ENCODE measurements at places on chromosomes 1 and 21.
A peak's percentile ranks its signal among the peaks of the same experiment; 100 is the strongest.

GRCh38 chr1:110047463-110047862 is 13.0 kb downstream of the STRIP1 start:
- DNase-seq, result no peak

DNA sequence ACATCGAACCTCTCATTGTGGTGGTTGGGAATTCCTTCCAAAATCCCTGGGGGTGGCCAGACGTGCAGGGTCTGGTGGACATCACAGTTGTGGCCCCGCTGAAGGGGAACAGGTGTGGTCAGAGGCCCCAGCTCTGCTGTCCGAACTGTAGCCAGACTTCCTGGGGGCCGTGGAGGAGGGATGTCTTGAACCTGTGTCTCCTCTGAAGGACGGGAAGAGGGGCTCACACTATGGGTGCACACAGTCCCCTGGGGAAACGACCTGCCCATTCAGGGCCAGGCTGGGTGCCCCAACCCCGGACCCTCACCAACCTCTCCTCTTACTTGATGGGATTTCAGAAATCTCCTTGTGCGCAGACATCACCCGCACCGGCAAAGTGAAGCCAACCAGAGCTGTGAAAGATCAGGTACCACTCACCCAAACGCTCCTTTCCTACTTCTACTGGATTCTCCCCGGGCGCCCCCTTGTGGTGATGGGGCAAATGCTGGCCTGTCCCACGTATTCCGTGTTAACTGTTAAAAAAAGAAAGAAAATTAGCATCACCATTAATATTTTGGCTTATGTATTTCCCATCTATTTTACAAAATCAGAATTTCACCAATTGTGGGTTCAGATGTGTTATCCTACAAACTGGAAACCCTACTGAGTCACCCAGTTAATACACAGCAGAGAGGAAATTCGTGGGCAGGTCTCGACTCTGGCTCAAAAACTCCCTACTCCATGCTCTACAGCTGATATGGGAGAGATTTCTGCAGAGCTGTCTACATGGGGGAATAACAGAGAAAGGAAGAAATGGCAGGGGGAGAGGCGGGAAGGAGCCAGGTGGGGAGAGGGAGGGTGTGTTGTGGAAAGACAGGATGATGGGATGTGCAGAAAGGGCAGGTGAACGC is 28.1 kb downstream of the PADI4 start:
- DNase-seq, result peak; percentile 28

DNA sequence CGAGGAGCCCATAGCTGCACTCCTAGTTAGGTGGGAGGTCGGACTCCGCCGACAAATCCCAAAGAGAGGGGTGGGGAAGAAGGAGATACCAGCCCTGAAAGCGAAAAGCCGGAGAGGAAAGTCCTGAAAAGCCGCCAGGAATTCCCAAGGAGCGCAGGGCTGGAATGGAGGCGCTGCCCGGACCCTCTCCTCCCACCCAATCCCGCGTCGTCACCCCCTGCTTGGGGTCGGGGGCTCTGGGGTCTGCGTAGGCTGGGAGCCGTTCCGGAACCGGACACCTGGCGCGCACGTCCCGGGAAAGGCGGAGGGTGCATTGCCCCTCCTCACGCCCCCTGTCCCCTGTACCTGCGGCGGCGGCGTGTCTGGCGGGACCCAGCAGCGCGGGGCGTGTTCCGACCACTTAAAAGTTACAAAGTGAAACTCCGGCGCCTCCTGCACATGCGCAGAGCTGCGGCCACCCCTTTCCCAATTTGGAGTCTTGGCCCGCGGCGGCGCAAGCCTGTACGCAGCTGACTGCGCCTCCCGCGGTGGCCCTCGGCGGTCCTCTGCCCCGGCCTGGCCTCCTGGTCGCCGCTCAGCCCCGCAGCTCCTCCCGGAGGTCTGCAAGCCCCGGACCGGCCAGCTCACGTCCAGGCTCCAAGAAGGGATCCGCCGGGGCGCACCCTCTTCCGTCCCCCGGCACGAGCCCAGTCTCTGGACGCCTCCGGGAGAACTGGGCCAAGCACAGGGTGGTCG is at the start of gene TMEM63A:
Gene TMEM63A, minus strand, starts transcription at position 422 of the 735 bp plus-strand sequence. CDS start 4,800 bp downstream, outside the sequence.
- peak; percentile 78 for DNase-seq

DNA sequence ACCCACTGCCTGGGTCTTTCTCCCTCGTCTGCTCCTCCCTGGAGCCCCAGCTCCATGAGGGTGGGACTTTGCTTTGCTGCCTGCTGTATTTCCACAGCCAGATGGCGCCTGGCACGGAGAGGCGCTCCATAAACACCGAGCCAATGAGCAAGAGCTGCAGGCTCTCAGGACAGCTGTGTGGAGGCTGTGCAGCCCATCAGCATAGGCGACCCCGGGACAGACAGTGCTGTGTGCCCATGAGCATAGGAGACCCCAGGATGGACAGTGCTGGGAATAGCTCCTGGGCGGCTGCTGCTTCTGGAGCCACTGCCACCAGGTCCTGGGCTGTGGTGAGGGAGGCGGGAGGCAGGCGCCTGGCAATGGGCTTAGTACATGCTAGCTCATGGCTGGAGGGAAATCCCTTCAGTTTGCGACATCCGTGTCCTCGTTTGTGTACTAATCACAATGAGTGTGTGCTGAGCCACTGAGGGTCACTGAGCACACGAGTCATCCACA is 29.2 kb downstream of the CEP104 start:
- no peak for DNase-seq

DNA sequence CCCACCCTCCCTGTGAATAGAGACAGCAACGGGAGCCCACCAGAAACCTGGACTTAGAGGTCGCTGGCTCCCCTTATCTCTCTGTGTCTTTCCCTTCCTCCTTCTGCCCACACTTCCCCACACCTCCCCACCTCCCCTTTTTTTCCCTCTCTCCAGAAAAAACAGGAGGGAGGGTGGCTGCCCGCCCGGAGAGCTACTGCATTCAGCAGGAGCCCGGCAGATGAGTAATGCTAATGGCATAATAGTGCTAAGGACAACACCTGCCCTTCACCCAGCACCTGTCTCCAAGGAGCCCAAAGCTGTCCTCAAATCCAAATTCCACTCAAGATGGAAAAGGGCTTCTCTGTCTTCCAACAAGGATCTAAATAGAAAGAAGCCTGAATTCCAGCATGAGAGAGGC is 11.4 kb upstream of the PRELP start:
- DNase-seq, result no peak

DNA sequence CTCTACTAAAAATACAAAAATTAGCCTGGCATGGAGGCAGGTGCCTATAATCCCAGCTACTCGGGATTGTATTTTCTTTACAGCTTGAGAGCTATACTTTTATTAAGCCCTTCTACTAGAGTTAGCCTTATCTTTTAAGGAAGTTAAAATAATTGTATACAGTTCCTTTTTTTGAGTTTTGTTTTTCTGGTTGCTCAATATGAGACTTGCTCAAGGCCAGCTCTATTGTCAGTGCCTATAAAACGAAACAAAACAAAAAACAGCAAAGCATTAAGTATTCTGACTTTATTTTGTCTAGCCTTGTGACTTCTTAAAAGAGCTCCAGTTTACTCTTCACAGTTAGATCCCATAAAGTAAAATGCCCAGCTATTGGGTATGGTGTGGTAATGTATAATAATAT is 17.2 kb downstream of the PKN2 start:
- no peak for DNase-seq

- DNase-seq, result no peak
These were observed 86.1 kb upstream of the KLHDC7A start for GRCh38 chr1:18394563-18395156.

- DNase-seq, result no peak
These were observed 110.1 kb downstream of the HMGB4 start for GRCh38 chr1:33973799-33974545.

- no peak for DNase-seq
These were observed 106.9 kb downstream of the KCND3 start for GRCh38 chr1:111882559-111882958.

DNA sequence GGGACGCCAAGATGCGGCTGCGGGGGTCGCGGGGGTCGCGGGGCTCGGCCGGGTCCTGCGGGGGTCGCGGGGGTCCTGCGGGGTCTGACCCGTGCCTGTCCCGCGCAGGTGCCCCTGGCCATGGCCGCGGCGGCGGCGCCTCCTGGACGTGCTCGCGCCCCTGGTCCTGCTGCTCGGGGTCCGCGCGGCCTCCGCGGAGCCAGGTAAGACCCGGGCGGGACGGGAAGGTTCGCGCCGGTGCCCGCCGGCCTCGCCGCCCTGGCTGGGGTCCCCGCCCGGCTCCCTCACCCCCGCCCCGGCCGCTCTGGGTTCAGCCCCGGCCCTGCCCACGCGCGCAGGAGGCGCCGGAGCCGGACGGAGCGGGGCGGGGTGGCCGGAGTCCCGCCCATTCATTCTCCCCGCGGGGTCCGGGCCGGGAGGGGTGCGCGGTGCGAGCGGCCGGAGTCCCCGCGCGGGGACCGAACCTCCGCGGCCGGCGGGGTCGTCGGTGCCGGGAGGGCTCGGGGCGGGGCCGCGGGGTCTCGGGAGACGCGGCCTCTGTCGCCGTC is 380 bp downstream of the COL18A1 start:
- no peak for DNase-seq

- DNase-seq, result no peak
These were observed 215.5 kb upstream of the USP25 start for GRCh38 chr21:15514073-15514946.

GRCh38 chr1:6585081-6585722 is 5.4 kb downstream of the ZBTB48 start:
- DNase-seq, result no peak

DNA sequence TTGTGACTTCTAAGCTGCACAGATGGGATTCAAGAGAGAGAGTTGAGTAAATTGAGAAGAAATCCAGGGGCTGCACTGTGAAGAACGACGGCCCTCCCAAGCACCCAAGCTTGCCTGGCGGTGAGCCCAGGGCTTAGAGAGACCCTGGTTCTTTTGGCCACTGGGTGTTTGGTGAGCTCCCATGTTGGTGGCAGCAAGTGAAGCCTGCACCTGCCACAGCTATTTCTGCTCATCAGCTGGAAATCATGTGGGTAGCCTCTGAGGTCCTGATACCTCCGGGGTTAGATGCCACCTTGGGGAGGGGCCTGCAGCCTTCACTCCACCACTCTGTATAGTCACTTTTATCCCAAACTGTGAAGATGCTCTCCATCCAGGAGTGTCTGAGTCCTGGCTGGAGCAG is 6.2 kb upstream of the BTG2 start:
- DNase-seq, result no peak

GRCh38 chr1:10775763-10776162 is 20.7 kb downstream of the CASZ1 start:
- DNase-seq, result no peak

GRCh38 chr1:182561456-182561855 is 27.6 kb downstream of the RNASEL start:
- DNase-seq, result no peak

GRCh38 chr1:20684651-20685050 is 23.5 kb upstream of the DDOST start:
- DNase-seq, result no peak

DNA sequence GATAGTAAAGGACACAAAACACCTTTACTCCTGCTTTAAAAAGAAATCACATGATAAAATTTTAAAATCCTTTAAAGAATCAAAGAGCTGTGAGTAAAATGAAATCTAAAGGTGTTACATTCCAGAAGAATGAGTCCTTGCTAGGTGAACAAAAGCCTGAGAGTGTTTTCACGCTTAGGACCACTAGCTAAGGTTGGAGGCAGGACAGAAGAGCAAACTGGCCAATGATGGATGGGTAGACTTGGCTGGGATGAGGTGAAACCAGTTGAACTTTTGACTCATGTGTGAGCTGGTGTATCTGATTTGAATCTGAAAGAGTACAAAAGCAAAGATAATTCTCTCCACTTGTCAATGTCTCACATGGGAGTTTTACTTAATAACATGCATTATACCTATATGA is 35.1 kb downstream of the CATSPERE start:
- DNase-seq, result no peak

GRCh38 chr1:226628612-226629155 is 80.1 kb downstream of the STUM start:
- no peak for DNase-seq

DNA sequence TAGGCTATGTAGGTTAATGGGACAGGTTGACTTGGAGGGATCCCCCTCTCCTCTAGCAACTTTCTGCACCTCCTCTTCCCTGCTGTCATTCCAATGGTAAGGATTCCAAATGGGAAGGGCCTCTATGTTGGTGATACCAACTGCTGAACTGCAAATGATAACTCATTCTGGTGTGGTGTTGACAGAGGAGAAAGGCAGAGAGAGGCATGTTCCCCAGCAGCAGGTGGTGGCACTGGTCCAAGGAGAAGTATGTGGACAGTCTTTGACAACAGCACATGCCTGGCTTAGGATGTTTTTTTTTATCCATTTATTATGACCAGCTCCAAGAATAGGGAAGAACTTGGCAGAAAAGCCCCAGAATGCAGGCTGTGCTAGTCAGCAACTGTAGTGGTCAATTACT is 19.6 kb upstream of the SPAG17 start:
- DNase-seq, result no peak

- DNase-seq, result no peak
These were observed 15.5 kb upstream of the MAST2 start for GRCh38 chr1:45787905-45788304.

- peak; percentile 88 for DNase-seq
These were observed 1.7 kb downstream of the DCAF8 start for GRCh38 chr1:160260406-160261382.

DNA sequence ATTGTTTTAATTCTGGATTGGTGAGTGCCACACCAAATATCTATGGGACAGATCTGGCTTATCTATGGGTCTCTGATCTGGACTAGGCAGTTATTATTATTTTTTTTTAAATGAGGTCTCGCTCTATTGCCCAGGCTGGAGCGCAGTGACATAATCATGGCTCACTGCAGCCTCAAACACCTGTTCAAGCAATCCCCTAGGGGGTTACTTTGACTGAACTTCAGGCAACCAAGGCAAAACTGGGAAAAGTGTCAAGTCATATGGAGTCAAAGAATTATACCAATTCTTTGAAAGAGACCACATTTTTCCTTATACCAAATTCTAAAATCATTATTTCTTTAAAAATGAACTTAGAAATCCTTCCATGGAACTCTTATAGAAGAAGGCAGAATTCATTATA is 129.1 kb upstream of the HOOK1 start:
- no peak for DNase-seq

DNA sequence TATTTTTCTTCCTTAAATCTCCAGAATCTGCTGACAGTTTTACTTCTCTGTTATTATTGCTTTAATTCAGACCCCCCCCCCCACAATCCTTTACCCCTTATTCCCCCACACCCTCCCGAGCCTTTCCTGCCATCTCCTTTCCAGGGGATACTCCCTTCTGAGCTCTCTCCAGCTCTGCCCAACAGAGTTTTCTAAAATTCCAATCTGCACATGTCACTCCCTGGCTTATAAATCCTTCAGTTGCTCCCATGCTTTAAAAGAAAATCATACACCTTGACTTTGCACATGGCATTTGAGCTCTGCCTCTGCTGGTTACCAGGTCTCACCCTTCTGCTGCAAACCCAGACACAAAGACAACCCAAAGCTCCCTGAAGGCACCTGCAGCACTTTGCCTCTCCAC is 11.7 kb upstream of the EPS8L3 start:
- DNase-seq, result no peak

DNA sequence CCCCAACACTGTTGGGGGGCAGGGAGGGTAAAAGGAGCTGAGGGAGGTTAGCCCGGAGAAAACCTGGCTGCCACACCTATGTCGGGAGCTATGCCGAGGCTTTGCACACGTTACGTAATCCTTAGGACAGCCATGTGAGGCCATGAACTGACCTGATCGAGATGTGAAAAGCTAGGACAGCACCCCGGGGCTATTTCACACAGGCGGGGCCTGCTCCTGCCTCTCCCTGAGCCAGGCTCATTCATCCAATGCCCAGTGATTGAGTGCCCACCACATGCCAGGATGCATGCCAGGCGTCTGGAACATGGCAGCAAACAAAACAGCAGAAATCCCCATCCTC is 30.2 kb downstream of the LDLRAP1 start:
- DNase-seq, result no peak

GRCh38 chr1:27383039-27383605 is at the start of gene CD164L2:
Gene CD164L2, minus strand, starts transcription at chr1:27383333. Its CDS starts 94 bp downstream, at chr1:27383239.
- no peak for DNase-seq

- DNase-seq, result no peak
These were observed 164.3 kb downstream of the NTMT2 start for GRCh38 chr1:170310014-170310405.

All from right renal pelvis (tissue), 4 donors.